Stimulated activated CD4-positive, alpha-beta T cell treated with anti-CD3 and anti-CD28 coated beads, TNF-alpha, amount 100 ng/mL, for 4 hours (primary cell): ENCODE measurements at places on chromosomes 6 and 20.

DNA sequence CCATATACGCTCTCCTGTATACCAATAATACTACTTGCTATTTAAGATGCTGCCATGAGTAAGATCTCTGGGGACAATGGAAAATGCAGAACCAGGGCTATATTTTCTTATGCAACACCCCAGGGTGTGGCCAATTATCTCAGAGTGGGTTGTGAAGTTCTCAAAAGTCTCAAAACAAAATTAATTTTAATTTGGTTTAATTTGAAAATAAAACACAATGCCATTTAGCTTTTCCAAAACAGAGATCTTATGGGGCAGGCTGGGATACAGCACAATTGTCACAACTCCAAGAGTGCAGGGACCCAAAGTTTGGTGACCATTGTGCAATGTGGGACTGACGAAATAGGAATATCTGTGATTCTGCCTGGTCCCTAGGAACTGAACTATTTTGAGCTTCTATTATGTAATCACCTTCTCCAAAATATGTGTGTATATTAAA lies 43.1 kb downstream of the MBOAT1 start:
- no peak for DNase-seq

GRCh38 chr6:38684904-38685303 lies 18.0 kb downstream of the GLO1 start:
- DNase-seq: no peak

DNA sequence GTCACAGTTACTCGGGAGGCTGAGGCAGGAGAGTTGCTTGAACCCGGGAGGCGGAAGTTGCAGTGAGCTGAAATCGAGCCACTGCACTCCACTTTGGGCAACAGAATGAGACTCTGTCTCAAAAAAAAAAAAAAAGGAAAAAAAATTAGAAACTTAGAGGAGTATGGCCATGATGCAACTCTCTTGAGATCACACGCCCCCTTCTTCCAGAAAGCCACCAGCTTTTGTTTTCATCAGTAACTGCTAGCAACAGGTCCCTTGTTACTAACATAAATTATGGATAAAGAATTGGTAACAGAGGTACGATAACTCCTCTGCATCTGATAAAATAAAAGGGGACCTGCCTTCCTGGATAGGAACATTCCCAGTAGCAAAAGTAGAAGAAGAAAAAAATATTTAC lies 308.2 kb downstream of the CD83 start:
- DNase-seq: no peak

GRCh38 chr6:139569566-139569965 lies 195.1 kb upstream of the CITED2 start:
- DNase-seq: no peak

GRCh38 chr20:20369250-20370093 lies 1.6 kb downstream of the INSM1 start:
- DNase-seq: no peak

- no peak for DNase-seq
Observed at GRCh38 chr6:111573892-111574797, 31.5 kb downstream of the TRAF3IP2 start.

DNA sequence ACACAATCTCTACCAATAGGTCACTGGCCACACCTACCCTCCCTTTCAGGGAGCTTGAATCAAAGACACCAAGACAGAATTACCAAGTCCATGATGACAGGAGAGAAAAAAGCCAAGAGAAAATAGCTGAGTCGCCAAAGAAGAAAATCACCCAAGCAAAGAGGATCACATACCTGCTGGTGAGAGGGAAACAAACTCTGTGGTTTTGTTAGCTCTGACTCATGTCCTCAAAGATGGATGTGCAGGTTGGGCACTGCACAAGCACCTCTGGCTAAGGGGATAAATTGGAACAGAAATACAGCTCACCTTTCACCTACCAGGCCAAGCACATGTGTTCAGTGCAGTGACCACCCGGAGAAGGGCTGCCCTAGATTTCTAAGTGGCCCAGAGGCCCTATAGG lies 114.8 kb downstream of the TFAP2A start:
- DNase-seq: no peak

GRCh38 chr20:20184706-20185105 lies 132.4 kb downstream of the CFAP61 start:
- no peak for DNase-seq

GRCh38 chr20:43096931-43097260 lies 92.8 kb downstream of the PTPRT start:
- DNase-seq: no peak

- no peak for DNase-seq
Observed at GRCh38 chr6:10875026-10875425, 6.8 kb downstream of the GCM2 start.

- DNase-seq: no peak
Observed at GRCh38 chr6:124203812-124204167, 400.1 kb downstream of the NKAIN2 start.

GRCh38 chr20:63145156-63145555 lies 70.8 kb downstream of the YTHDF1 start:
- DNase-seq: no peak

- no peak for DNase-seq
Observed at GRCh38 chr6:44820759-44821158, 433.3 kb downstream of the CDC5L start.

GRCh38 chr20:40584130-40584809 lies 104.8 kb downstream of the MAFB start:
- no peak for DNase-seq

GRCh38 chr6:100342830-100343229 lies 121.9 kb downstream of the SIM1 start:
- no peak for DNase-seq

DNA sequence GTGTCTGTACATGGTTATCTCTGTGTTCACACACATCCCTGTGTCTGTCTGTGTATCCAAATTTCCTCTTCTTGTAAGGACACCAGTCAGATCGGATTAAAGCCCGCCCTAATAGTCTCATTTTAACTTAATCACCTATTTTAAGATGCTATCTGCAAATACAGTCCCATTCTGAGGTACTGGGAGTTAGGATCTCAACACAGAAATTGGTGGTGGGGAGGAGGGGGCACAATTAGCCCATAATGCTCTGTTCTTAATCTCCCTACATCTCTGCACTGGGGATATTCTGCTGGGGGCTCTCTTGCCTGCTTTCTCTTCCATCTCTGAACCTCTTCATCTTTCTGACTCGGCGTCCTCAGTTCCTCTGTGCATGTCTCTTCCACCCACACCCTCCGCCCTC lies 320.7 kb downstream of the CDC5L start:
- DNase-seq: no peak

DNA sequence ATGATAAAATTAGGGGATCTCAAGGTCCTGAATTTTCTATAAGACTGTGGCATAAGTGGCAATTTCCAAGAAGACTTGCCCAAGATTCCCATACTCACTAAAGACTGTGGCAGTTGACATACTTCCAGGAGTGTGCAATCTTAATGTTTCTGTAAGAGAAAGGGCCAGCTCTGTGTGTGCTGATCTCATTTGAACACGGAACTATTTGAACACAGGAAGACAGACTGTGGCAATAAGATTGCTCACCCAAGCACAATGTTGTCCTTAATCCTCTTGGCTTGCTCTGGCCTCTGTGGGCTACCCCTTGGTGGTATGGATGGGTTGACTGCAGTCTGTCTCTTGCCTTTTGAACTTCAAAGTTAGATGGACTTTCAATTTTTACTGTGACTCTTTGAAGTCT lies 151.4 kb downstream of the PHF3 start:
- DNase-seq: no peak

GRCh38 chr6:79506251-79506650 lies 31.0 kb downstream of the LCA5 start:
- DNase-seq: no peak

DNA sequence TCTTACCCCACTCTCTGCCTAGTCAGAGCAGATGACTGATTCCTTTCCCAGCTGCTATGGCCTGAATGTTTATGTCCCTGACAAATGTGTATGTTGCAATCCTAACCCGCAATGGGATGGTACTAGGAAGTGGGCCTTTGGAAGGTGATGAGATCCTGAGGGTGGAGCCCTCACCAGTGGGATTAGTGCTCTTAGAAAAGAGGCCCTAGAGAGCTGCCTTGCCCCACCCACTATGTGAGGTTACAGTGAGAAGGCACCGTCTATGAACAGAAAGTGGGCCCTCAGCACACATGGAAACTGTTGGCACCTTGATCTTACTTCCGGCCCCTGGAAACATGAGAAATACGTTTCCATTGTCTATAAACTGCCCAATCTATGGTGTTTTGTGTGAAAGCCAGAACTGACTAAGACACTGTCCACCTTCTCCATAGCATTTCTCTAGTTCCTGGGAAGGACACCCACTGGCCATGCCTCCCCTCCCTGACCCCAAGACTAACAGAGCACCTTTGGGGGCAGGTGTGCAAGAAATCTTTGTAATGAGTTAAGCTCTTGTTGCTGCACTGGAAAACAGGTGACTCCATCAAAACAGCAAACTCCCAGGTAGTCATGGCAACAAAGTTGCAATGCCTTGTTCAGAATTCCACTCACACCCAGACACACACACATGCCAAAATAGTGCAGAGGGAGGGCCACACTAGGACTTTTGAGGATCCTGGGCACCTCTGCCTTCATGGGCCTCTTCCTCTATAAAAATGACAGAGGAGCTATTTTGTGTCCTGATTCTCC lies 16.2 kb downstream of the GABRR2 start:
- DNase-seq: no peak

DNA sequence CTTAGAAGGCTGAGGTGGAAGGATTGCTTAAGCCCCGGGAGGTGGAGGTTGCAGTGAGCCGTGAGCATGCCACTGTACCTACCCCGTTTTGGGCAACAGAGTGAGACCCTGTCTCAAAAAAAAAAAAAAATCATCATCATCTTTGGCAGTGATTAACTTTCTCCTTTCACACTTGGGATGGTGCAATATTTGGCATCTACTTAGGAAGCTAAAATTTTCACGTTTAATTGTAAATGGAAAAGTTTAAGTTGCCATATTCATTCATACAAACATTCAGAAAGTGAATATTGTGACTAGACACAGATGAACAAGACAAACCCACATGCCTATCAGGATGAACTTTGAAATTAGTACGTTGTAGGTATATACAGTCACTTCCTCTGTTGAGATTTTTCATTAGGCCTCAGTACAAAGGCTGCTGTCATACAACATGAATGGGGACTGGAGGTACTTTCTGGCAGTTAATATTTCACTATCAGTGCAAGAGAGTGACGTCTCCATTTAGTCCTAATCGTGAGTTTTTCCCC lies 10.3 kb downstream of the TOP1 start:
- no peak for DNase-seq

DNA sequence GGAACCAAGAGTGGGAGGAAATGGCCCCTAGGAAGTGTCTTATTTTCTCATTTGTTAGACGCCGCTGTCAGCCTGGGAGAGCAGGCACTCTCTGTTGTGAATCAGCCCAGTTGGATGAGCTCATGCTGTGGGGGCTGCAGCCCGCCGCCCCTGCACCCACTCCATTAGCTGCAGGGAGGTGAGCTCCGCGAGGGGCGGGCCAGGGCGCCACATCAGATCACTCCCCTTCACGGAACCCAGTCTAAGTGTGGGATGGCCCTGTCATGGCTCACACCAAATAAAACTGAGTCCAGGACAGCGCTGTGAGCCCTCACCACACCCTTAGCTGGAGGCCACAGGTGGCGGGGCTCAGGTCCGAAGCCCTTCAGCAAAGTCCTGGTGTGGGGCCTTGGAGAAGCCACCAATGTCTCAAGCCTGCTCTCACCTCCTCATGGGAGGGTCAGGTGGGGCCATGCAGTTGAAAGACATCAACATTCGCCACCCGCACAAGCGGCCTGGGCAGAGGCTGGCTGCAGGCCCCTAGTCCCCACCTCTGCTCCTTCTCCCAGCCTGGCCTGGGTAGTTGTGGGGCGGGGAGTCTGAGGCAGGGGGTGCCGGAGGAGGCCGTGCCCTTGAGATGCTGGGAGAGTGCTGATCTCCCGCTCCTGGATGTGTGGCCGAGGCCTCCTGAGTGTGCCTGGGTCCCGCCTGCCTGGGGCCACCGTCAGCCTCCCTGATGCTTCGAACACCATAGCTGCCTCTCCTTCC lies 66.2 kb upstream of the SLCO4A1 start:
- DNase-seq: no peak

- no peak for DNase-seq
Observed at GRCh38 chr6:5960456-5960855, 46.3 kb downstream of the NRN1 start.

- no peak for DNase-seq
Observed at GRCh38 chr6:6788394-6789032, 200.0 kb downstream of the LY86 start.

DNA sequence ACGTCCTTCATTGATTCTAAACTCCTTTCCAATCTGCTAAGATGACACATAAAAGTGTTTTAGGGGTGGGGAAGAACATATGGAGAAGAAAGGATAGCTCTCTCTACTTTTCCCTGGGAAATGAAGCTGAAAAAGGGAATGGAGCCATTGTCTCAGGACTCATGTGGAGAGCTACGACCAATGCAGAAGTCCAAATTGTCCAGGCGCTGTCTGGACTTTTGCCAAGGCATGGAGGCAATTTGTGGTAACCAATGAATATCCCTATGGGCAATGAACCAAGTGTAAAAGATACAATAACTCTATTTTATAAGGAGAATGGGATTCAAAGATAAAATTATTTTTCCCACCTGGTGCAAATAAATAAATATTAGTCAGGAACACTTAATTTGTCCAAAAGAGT lies 16.1 kb downstream of the FBXL4 start:
- no peak for DNase-seq

- DNase-seq: no peak
Observed at GRCh38 chr6:88920774-88921733, 42.4 kb downstream of the RNGTT start.
